ENCODE measurements at places on chromosomes 7 and 10.
A peak's percentile ranks its signal among the peaks of the same experiment; 100 is the strongest.

DNA sequence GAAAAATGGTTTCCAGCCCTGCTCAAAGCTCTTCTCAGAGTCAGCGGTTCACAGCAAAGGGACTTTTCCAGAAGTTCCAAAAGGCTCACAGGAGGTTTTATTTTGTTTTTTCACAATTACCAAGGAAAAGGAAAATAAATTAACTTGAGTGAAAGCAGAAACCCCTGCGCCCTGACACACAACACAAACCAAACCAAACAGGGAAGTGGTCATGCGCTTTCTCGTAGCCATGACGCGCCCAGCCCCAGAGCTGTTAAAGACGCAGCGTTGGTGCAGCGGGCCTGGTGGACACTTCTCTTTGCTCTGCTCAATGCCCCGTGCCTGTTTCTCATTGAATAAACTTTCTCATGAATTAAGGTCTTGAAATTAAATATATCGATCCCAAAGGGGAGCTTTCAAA is 134.4 kb upstream of the LYZL2 start:
- DNase-seq = no peak

DNA sequence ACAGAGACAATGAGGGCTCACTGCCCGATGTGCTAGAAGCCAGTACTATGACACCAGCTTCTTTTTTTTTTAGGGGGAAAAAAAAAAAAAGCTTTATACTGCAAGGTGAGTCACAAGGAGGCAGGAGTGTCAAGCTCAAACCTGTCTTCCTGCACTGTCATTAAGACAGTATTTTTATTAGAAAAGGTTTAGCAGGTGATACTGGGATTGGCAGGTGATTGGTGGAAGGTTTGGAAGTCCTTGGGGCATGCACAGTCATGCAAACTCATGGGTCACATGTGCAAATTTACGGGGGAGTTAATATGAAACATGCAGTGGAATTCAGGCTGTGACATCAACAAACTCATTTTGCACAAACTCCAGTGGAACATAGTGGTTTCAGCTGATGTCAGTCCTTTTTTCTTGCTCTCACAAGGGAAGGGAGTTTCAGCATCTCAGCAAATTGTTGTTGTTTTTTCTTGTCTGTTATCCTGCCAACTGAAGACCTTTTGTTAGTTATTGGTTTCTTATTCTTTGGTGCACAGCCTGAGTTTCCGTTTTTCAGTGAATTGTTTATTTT is 530.6 kb downstream of the ANKRD7 start:
- DNase-seq = peak; percentile 59

GRCh38 chr7:45088821-45089340 is at the start of gene NACAD:
Gene NACAD, minus strand, starts transcription at chr7:45088969. Its CDS starts 75 bp downstream, at chr7:45088894.
- no peak for DNase-seq

- no peak for DNase-seq
Measured at GRCh38 chr7:33590916-33591315, 314.4 kb upstream of the BMPER start.

- no peak for DNase-seq
Measured at GRCh38 chr7:29657288-29657687, 93.7 kb downstream of the PRR15 start.

- DNase-seq = peak; percentile 33
Measured at GRCh38 chr7:123271231-123271630, 71.5 kb upstream of the SLC13A1 start.

- peak; percentile 64 for DNase-seq
Measured at GRCh38 chr10:30463944-30464451, 30.0 kb downstream of the MAP3K8 start.

DNA sequence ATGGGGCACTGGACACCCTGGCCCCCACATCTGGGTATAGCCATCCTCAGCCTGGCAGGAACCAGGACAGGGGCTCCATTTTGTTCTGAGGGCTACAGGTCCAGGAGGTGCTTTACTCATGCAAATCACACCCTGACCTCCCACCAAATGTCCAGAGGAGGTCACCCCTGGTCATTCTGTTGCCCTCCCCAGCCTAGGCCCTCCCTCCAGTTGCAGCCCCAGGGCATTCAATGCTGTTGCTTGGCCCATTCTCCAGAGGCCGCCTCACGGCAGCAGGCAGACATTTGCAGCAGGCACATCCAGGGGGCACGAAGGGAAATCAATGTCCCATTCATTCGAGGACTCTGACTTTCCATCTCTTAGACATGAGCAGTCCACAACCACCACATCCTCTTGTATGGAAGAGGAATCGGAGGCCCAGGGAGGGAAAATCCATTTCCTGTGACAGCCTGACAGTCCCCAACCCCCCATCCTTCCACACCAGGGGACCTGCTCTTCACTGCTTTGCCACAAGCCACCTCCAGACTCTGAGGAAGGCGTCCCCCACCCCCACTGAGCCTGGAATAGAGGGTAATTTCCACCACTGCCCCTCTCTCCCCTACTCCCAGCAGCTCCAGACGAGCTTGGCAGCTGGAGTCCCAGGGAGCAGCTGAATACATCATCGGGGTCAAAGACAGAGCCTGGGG is 76.2 kb upstream of the UNC5B start:
- no peak for DNase-seq

DNA sequence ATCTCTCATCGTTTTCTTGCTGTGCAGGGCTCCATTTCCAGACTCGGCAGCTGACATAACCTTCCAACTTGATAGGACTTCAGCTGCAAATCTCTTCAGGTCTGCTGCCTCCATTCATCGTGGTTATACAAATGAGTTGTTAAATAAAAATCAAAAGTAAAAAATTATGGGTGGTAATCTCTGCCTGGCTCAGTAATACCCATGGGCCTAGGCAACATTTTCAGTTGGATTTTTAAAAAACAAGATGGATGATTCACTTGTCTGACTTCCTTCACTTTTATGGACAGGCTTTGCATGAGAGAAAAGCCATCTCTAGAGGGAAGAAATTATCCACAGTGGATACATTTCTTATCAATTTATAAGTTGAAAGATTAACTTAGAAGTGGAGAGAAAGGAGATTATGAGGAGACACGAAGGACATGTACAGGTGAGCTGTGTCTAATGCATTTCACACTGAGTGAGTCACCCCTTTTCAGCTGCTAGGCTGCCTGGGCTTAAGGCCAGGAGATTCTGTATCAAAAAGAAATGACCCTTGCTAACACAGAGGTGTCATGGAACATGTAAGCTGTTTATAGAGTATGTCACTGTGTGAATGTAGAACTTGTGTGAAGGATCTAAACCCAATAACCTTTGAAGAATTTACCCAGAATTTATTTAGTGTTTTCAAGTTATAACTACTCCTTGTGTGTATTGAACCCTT is 495.1 kb downstream of the AUTS2 start:
- DNase-seq = no peak

DNA sequence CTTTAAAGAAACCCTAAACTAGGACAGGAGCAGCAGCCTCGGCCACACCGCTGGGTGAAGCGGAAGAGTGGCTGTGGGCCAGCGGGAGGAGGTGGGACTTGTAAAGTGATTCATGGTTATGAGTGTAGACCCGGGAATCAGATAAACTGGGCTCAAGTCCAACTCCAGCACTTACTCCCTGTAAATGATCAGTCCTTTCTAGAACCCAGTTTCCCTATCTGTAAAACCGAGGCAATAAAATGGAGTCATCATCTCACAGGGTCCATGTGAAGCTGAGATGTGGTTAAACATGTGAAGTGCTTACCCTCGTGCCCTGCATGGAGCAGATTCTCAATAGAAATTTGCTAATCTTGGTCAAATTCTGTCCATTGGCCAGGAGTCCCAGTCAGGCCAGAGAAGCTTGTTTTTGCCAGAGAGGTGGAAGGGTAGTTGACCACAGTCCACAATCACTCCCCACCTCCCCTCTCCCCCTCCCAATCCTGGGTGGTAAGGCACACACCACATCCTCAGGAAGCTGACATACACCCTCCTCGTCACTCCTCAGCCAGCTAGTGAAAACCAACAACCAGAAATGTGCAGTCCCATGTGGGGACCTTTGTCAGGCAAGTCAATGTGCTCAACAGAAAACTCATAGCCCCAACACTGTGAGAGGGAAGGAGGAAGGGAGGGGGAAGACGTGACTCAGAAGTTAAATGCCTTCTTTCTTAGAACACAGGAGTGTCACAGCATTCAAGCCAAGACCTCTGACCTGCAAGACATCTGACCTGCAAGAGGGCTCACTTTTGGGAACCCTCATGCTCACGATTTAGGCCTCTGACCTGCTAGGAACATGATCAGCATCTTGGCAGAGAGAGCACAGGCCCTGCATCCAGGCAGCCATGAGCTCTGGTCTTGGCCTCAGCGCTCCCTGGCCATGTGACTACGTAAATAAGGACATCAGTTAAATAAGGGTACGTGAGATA is 145.1 kb downstream of the PLXNA4 start:
- DNase-seq = peak; percentile 88

DNA sequence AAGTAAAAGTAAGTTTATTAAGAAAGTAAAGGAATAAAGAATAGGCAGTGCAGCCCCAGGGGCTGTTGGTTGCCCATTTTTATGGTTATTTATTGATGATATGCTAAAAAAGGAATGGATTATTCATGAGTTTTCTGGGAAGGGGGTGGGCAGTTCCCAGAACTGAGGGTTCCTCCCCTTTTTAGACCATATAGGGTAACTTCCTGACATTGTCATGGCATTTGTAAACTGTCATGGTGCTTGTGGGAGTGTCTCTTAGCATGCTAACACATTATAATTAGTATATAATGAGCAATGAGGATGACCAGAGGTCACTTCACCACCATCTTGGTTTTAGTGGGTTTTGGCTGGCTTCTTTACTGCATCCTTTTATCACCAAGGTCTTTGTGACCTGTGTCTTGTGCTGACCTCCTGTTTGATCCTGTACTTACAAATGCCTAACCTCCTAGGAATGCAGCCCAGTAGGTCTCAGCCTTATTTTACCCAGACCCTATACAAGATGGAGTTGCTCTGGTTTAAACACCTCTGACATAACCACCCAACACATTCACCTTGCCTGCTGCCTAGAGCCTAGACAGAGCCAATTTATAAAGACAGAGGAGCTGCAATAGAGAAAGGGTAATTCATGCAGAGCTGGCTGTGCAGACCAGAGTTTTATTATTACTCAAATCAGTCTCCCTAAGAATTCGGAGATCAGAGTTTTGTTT is 10.9 kb upstream of the ERCC6 start:
- DNase-seq = no peak

DNA sequence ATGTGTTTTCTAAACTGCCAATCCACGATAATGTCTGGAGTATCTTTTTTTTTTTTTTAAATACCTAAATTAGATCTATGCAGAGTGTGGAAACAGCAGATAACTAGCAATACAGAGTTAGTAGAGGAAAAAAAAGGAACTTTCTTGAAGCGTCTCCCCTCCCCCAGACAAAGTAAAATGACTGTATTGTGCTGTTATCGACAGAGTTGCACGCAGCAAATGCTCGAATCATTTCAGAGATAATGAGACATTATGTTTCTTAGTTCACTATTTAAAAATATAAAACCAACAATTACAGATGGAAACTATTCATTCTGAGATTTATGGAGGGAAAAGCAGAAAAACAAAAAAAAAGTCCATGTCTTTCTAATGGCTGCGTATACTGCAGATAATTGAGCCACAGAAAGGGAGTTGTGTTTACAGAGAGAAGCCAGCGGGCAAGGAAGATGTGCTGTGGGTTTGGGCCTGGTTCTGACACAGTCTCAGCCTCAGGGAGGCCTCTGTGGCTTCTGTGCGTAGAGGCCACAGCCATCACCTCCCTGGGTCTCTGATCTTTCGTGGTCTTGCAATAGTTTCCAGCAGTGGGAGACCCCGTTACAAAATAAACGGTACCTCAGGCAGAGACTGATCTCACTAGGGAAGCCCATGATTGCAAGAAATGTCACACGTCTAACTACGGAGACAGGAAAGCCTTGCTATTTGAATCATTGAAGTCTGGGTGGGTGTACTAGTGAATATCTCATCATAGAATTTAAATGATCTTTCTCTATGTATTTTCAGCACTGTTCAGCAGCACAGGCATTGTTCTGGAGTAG is 19.1 kb upstream of the KLF6 start:
- no peak for DNase-seq

DNA sequence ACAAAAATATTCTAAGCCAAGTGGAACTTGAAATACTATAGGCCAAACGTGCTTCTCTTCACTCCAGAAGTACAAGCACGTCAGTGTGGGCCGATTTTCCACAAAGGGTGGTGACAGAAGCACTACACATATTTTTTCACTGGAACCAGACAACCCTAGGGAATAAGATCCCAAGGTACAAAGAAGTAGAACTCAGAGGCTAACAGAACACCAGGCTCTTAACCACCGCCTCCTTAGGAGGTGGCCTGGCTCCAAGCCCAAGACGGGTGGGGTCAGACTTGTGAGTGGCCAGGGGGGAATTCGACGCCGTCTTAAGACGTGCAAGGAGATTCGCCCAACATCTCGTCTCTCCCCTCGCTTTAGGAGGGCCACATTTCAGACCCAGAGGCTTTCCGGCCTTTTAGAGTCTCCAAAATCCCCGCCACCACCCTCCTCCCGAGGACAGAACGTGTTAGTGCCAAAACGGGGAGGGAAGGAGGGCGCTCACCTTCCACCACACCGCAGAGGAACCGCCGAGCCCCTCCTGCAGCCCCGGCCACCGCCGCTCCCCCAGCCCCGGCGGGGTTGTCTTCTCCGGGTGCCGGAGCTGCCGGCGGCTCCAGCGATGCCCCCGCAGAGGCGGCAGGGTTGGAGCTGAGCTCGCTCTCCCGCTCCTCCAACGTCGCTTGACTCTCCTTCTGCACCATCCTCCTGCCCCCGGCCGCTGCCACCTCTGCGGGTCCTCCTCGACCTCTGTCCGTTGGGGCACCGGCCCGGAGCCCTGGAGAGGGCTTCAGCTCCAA is 716 bp downstream of the OGA start:
- peak; percentile 97 for DNase-seq

GRCh38 chr7:55548295-55548731 is 24.0 kb downstream of the VOPP1 start:
- no peak for DNase-seq

DNA sequence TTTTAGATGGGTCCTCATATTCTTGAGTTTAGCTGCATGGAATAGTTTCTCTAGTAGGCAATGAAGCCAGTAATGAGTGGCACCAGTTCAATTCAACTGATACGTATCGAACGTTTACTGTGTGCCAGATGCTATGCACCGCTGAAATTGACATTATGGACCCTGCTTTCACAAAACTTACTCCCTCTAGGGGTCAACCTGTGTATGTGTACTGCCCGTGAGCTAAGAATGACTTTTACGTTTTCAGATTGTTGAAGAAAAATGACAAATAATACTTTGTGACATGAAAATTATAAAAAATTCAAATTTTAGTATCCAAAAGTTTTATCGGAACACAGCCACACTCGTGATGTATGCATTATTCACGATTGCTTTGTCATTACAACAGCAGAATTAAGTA is 95.5 kb downstream of the ZMYND11 start:
- no peak for DNase-seq

DNA sequence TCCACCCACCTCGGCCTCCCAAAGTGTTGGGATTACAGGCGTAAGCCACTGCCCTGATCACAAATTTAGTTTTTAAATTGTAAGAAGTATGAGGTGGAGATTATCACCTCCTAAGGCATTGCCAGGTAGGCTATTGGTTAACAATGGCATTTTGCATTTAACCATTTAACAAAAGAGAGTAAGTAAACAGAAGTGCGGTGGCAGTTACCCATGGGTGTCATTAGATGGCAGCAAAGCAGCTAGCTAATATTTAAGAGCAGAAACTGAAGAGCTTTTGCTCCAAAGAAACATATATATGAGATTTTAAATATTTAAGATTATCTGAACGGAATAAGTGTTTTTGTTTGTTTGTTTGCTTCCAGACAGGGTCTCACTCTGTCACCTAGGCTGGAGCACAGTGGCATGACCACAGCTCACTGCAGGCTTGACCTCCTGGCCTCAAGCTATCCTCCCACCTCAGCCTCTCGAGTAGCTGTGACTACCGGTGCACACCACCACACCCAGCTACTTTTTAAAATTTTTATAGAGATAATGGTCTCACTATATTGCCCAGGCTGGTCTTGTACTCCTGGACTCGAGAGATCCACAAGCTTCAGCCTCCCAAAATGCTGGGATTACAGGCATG is 325.5 kb upstream of the C7orf33 start:
- peak; percentile 51 for DNase-seq

- no peak for DNase-seq
Measured at GRCh38 chr7:111388016-111388415, 174.3 kb downstream of the IMMP2L start.

All from MCF 10A (cell line).